ENCODE measurements at places on chromosomes 2 and 18.

GRCh38 chr2:202102425-202103000 lies 29.5 kb downstream of the KIAA2012 start:
- DNase-seq: no peak

DNA sequence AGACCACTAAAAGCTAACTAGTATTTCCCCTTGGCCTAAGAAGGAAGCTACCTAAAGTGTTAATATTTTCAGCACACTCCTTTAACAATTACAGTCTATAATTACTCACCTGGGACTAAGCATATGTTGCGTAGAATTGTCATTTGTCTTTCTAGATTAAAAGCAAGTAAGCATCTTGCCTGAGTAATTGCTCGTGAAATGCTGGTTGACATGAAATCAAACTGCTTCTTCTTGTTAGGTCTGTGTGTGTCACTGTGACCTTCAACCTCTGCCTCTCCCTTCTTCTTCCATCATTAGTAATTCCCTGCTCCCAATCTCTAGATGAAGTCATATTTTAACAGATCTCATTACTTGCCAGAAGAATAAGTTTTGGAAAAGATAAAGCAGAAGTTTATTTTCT lies 212.2 kb downstream of the XIRP2 start:
- DNase-seq: no peak

DNA sequence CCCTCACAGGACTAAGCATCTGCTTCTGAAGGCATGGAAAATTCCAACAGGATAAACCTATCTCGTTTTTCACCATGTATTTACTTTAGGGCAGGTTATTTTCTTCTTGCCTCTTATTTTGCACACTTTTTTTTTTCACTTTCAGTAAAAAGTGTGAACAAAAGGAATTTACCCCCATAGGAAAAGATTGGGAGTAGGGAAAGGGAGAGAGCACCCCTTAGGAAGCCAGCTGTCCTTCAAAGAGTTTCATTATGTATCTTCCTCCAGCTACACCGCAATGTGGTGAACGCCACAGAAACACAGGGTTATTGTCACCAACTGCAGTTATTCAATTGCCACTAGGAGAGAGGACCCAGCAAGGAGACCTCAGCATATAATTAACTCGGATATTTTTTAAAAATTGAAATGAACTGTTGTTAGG lies 286.2 kb upstream of the VRK2 start:
- no peak for DNase-seq

- DNase-seq: no peak
Measured at GRCh38 chr18:984004-984403, 79.3 kb downstream of the ADCYAP1 start.

DNA sequence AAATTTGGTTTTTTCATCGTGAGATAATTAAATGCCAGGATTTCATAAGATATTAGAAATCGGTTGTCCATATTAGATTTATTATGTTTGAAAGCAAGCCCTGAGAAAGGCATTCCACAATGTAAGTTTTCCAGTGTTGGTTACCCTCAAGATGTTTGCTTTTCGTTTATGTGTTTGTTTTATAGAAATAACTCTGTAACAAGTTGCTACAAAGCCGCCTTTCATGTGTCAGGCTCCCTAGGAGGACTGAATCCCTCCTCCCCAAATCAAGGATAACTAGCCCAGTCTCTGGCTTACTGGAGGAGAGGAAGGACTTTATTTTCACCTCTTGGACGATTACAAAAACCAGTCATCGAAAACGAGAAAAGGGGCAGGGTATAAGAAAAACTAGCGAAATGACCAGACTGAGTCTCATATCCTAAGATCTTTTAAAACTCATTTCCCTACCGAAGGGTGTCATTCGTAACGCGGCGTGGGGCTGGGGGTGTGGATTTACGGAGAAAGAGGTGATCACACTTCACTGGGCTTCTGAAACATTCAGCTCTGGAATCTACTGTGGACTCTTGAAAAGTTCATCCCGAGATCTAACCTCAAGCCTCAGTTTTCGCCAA lies 1.0 kb upstream of the PEX13 start:
- DNase-seq: no peak

GRCh38 chr2:235230821-235231601 lies 262.8 kb upstream of the AGAP1 start:
- DNase-seq: no peak

DNA sequence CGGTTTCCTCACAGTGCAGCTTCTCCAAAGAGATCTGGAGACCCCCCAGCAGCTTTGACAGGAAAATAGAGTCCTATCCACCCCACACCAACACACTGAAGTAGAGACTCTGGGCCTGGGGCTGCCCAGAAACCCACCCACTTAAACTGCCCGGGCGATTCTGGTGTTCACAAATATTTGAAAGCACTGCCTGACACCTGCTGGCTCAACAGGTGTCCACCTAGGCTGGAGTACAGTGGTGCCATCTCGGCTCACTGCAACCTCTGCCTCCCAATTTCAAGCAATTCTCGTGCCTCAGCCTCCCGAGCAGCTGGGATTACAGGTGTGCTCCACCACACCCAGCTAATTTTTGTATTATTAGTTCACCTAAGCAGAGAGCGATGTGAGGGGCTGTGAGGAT lies 5.3 kb downstream of the STEAP3 start:
- no peak for DNase-seq

GRCh38 chr18:62165583-62165982 lies 21.3 kb downstream of the PIGN start:
- no peak for DNase-seq

DNA sequence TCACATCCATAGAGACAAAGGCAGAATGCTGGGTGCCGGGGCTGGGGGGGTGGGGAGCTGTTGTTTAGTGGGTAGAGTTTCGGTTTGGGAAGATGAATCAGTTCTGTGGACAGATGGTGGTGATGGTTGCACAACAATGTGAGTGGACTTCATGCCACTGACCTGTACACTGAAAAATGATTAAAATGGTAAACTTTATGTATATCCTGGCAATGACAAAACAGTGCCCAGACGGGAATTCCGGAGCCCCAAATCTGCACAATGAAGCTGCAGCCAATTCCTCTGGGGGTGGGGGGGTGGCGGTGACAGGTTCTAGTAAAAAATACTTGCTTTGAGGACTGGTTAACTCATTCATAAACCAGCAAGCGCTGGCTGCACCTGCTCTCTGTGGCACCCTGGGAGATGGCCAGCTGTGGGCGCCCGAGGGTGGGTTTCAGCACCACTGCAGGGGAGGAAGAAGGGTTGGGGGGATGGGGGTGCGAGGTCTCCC lies 81.8 kb upstream of the HPCAL1 start:
- no peak for DNase-seq

DNA sequence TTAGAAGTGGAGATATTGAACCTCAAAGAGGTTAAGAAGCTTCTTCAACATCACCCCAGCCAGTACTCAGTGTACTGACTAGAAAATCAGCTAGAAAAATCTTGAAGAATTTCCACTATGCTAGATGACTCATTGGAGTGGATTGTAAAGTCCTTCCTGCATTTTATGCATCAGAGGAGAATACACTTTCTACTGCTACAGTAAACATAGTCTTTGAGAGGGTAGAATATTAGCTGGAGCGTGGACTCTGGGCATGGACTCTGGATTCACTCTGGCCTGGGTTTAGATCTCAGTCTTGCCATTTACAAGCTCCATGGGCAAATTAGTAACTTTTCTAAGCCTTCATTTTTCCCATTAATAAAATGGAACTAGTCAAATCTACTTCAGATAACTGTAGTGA lies 215.9 kb downstream of the IRS1 start:
- DNase-seq: no peak
